ENCODE measurements at places on chromosomes 2 and 18.

DNA sequence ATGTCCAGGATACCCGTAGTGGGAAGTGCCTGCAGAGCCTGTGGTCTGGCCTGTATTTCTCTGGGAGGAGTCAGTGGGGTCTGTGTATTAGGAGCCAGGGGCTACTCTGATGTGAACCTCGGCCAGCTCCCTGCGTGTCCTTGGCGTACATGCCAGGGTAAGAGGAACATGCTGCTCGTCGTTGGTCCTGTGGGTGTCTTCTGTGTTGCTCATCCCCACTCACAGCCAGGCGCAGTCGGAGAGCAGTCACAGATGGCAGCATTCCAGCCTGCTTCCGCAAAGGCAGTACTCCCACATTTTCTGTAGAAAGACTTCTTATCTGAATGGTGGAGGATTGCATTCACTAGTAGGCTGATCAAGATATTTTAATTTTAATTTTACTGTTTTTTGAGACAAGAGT is 84.9 kb downstream of the DGKD start:
- no peak for DNase-seq

GRCh38 chr2:218988650-218989049 is 3.7 kb upstream of the FEV start:
- DNase-seq, result no peak

DNA sequence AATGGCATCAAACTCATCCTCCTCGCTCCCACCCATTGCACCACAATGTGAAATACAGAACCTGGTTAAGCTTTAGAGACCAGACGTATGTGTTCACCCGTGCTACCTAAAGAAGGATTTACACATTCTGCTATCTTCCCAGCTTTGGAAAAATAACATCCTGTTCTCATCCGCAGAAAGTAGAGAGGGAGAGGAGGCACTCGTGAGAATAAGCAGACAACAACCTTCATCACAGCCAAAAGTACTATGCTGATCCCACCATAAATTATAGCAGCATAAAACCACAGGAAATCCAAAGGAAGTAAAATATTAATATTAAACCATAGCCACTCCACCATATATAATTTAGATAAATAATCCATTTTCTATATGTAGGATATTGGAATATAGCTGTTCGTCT is 111.7 kb upstream of the NRP2 start:
- DNase-seq, result no peak

DNA sequence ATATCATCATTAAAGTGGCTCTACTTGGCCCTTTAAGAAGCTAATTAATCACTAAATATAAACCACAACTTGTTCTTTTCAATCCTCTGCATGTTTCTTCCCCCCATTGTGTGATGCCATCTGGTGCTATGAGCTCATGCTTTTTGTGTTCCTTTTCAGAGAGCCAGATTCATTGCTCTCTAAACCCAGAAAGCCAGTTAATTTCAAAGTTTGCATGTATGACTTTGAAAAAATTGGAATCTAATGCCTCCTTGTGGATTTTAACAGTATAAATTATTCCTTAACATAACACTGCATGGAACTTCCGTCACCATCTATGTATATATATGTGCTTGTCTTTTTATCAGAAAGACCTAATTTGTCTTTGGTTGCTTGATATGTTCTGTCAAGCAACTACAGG is 31.1 kb downstream of the TMEM178A start:
- peak; percentile 55 for DNase-seq

- DNase-seq, result no peak
Observed at GRCh38 chr2:98921062-98921461, 15.0 kb downstream of the CRACDL start.

- DNase-seq, result no peak
Observed at GRCh38 chr2:175402571-175402970, 221.1 kb upstream of the ATP5MC3 start.

DNA sequence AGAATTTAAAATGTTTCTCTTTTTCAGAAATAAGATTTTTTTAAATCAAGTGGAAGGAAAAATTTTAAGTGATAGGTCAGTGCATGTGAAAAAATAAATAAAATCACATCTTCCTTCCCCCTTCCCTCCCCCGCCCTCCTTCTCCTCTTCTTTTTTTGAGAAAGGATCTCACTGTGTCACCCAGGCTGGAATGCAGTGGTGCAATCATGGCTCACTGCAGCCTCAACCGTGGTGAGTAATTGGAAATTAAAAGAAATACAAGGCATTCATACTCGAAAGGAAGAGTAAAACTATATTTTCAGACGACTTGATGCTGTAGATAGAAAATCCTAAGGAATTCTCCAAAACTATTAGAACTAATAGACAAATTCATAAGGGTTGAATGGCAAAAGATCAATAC is 16.9 kb upstream of the CRACDL start:
- DNase-seq, result no peak

- no peak for DNase-seq
Observed at GRCh38 chr2:199810422-199811171, 40.4 kb downstream of the FTCDNL1 start.

GRCh38 chr2:37797081-37797480 is 125.6 kb upstream of the CDC42EP3 start:
- DNase-seq, result no peak
